ENCODE measurements at places on chromosomes 1 and 21. TPM values are rescaled to one million over a fixed set of nuclear protein-coding genes. Genes with fewer than 3 reads are reported as not detected.

Gene NID1
- 28.5 TPM for total RNA-seq

Gene SYDE2
- total RNA-seq, result 12.1 TPM

Gene PRAMEF2
- total RNA-seq, result not detected

Gene CLEC20A
- not detected for total RNA-seq

Gene FCRL5
- total RNA-seq, result 1.1 TPM

Gene PTTG1IP
- total RNA-seq, result 107 TPM

Gene CLCA2
- not detected for total RNA-seq

Gene PRR9
- not detected for total RNA-seq

Gene SLFNL1
- total RNA-seq, result not detected

Gene CHI3L2
- total RNA-seq, result not detected

Gene MEX3A
- total RNA-seq, result 64.6 TPM

Gene FNDC5
- total RNA-seq, result 4.5 TPM
